ENCODE measurements at places on chromosomes 3 and 15. TPM values are rescaled to one million over a fixed set of nuclear protein-coding genes. Genes with fewer than 3 reads are reported as not detected.

DNA sequence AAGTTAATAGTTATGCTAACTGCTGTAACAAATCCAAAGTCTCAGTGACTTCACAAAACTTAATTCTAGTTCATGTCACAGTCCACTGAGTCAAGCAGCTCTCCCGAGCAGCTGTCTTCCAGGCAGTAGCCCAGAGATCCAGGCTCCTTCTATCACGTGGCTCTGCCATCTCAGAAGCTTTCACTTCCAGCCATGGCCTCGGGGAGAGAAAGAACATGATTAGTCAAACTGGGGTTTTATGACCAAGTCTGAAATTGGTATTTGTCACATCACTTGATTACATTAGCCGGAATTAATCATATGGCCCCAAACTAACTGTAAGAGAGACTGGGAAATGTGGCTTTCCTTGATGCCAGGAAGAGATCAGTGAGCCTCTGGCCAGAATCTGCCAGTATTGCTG is 70.2 kb upstream of the DGKG start:
- DNase-seq, result no peak

DNA sequence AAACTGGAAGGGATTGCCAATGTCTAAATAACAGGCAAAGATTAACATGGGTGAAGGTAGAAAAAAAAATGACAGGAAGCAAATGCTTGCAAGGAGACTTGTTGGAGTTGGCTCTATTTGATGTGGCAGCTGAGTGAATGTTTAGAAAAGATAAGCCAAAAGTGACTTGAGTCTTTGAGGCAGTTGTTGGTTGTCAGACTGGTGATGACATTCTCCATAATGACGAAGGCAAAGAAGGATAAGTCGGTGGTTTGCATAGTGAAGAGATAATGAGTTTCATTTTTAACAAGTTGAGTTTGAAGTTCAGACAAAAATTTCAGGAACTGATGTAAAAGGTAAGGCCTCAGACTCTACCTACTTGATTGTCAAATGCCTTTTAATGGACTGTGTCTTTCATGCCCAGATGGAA is 704.1 kb upstream of the SGO1 start:
- no peak for DNase-seq

PLSCR5 gene
- not detected for total RNA-seq

DNA sequence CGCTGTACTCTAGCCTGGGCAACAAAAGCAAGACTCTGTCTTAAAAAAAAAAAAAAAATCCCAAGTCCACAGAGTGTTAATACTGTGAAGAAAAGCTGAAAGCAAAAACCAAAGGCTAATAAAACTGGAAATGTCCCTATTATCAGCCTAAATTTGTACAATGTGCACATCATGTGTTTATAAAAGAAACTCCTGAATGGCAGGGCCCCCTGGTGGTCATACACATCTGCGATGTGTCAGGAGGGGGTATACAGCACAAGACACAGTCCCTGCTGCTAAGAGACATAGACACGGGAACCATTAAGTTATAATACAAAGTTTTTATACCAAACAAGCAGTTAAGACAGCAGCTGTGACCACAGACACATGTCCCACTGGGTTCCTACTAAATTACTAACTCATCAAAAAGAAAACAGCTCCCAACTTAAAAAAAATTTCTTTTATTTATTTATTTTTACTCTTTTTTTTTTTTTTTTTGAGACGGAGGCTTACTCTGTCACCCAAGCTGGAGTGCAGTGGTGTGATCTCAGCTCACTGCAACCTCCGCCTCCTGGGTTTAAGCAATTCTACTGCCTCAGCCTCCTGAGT is 31.0 kb downstream of the IDH2 start:
- DNase-seq, result peak; percentile 89

DNA sequence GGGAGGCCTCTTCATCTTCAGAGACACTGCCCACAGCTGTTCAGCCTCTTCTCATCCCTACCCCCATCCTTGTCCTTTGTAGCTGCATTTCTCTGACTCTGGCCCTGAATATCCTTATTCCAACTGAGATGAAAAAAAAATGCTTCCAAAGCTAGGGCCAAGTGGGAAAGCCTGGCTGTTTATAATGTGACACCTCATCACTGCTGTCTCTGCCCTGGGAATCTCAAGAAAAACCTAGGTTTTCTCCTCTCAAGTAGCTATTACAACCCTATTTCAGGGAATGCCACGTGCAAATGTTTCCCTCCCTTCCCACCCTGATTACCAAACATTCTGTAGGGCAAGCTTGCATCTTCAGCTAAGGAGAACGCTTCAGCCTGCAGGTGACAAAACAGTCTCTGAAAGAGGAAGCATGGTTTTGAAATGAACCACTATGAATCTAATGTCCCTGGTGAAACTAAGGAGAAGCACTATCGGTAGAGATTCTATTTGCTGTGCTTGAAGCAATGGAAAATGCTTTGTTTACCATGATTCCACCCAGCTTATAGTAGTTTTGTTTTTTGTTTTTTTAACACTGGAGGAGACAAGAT is 65.4 kb downstream of the USF3 start:
- no peak for DNase-seq

DNA sequence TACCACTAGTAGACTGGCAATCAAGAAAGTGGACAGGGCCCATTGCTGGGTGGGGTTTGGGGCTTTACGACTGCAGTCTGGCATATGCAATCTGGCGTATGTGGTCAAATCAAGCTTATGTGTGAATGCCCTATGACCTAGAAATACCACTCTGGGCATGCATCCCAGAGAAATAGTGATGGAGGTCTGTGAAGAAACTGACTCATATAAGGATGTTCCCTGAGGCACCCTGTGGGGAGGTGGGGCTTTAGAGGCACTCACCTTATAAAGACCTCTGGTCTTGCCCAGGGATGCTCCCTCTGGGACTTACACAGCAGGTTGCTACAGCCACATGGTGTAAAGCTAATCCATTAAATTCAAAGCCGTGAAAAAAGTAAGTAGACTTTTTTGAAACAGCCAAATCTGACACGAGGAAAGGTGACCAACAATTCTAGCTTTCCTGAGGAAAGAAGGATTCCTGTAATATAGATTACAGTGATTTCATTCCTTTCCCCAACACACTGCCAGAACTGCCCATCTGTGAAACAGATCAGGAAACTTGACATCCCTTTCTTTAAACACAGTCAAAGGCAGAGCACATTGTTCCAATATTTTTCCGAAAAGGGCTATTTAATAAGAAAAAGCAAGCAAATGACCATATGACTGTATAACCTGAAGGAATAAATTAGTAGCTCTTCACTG is 13.6 kb downstream of the RARRES1 start:
- DNase-seq, result peak; percentile 35

TMOD2 gene
- total RNA-seq, result 4.5 TPM

- DNase-seq, result peak; percentile 57
Observed at GRCh38 chr15:92091155-92091734, 237.7 kb downstream of the SLCO3A1 start.

PLA1A gene
- total RNA-seq, result 3.2 TPM

- no peak for DNase-seq
Observed at GRCh38 chr15:79192462-79193036, 90.0 kb upstream of the ANKRD34C start.

PLXNA1 gene
- 28.5 TPM for total RNA-seq

GRCh38 chr3:15899388-15899787 is 101.6 kb upstream of the ANKRD28 start:
- DNase-seq, result no peak

AMOTL2 gene
- 22.3 TPM for total RNA-seq

- DNase-seq, result peak; percentile 72
Observed at GRCh38 chr3:124972457-124972856, 37.9 kb upstream of the MUC13 start.

GRCh38 chr3:191105418-191105817 is 93.6 kb upstream of the OSTN start:
- DNase-seq, result no peak

DNA sequence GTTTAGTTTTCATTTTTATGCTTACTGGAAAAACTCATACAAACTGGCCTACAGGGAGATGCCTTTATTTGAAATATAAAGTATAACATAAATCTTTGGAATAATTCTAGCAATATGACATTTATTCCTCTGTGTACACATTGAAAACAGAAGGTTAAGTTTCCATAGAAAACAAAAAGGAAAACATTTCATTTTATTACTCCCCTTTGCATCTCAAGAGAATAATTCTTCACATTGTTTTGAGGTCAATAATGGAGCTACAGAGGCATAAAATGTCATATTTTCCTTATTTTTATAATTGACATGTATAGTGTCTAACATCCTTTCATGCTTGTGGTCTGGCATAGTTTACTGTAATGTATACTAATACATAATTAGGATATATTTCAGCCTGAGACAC is 187.6 kb upstream of the AGTR1 start:
- no peak for DNase-seq

DNA sequence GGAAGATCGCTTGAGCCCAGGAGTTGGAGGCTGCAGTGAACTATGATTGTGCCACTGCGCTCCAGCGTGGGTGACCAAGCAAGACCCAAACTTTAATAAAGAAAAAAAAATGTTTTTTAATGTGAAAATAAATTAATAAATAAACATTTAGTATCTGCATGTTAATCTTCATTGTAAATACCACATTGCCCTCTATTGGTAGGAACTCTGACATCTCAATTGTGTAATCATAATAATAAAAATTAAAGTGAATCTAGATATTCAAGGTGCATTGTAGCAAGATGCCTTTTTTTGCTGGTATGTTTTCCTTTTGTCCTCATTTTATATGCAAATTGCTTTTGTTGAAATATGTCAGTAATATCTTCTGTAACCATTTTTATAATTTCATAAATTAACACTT is 95.0 kb upstream of the LIMD1 start:
- no peak for DNase-seq

SCAMP2 gene
- total RNA-seq, result 154 TPM

GLDN gene
- 0.48 TPM for total RNA-seq

TAGLN3 gene
- 0.64 TPM for total RNA-seq

DNA sequence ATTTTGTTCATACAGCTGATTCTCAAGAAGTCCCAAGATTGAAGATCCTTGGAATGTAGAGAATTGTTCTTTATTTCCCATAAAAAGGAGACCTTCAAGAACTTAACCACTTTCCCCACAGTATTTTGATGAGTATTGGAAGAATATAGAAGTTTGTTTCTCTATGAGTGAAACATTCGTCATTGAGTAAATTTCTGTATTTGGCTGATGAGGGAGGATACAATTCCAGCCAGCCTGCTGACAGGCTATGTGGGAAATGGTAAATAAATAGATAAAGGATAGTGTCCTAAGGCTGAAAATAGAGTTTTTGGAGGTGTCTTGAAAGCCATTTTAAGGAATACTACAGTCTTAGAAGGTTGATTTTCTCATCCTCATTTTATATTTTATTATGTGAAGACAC is 1076.1 kb downstream of the ROBO2 start:
- DNase-seq, result no peak

GRCh38 chr15:72098040-72098439 is 19.9 kb downstream of the MYO9A start:
- DNase-seq, result no peak

DNA sequence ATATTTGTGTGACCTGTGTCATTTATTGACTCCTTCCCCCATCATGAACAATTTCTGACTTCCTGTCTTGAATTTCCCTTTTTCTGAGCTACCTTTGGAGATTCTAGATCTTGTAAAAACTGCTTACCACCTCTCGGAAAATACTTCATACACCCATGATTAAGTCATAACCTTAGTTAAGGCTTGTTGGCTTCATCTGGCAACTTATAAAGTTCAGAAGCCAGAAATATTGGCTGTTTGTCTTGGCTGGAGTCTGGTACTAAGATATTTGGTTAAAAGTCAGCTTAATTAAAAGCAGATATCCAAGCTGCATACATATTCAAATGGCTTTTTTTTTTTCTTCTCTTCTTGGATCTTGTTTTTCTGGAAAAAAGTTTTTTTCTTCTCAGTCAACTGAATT is 37.3 kb upstream of the B3GALNT1 start:
- DNase-seq, result no peak

- no peak for DNase-seq
Observed at GRCh38 chr15:63990454-63990853, 55.8 kb downstream of the DAPK2 start.

DNA sequence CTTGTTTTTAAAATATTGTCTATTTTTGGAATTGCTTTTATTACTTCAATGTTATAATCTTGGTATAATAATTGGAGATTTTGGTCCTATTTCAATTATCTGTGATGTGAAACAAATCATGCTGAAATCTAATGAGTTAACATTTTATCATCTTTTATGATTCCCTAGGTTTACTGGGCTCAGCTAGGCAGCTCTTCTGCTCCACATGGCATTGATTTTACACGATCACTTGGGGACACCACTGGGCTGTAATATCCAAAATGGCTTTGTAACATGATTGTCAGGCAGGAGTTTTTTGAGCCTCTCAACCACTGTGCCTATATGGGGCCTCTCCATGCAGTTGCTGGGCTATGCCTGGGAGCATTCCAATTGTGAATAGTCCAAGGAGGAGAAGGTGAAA is 163.3 kb downstream of the PYDC2 start:
- DNase-seq, result no peak

CDHR4 gene
- total RNA-seq, result not detected

DNA sequence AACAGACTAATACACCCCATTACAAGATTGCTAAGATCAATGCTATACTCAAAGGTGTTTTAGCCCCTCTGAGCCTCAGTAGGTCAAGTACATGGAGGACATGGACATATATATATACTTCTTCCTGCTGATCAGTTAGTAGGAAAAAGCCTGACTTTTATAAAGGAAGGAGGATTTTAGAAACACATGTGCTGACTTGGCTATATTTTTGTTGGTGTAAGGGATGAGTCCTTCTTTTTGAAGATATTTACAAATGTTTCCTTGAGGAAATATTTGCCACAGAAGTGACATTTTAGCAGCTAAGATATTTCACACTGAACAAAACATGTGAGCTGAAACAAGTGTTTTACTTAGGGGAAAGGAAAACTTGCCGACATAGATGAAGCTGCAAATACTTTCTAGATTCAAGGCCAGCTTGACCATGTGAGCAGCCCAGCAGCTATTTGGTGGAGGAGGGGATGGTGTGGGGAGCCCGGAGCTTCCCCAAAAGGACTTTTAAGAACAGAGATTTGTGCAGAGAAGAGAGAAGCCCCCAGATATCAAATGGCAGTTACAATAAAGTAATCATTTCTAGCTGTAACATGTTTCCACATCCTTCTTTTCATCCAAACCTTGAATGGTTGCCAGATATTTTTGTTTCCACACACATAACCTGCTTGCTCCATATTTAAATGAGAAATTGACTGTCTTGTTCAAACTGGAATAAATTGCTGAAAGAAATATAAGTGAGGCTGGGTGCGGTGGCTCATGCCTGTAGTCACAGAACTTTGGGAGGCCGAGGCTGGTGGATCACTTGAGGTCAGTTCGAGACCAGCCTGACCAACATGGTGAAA is 111.7 kb upstream of the NR2F2 start:
- no peak for DNase-seq

- no peak for DNase-seq
Observed at GRCh38 chr15:50431204-50431603, 7.0 kb downstream of the USP8 start.

Measured in transverse colon (tissue), 4 donors.